ENCODE measurements at places on chromosomes 4 and X.
A peak's percentile ranks its signal among the peaks of the same experiment; 100 is the strongest.

GRCh38 chr4:127852661-127853060, 28.0 kb upstream of the PLK4 start:
- DNase-seq = no peak

DNA sequence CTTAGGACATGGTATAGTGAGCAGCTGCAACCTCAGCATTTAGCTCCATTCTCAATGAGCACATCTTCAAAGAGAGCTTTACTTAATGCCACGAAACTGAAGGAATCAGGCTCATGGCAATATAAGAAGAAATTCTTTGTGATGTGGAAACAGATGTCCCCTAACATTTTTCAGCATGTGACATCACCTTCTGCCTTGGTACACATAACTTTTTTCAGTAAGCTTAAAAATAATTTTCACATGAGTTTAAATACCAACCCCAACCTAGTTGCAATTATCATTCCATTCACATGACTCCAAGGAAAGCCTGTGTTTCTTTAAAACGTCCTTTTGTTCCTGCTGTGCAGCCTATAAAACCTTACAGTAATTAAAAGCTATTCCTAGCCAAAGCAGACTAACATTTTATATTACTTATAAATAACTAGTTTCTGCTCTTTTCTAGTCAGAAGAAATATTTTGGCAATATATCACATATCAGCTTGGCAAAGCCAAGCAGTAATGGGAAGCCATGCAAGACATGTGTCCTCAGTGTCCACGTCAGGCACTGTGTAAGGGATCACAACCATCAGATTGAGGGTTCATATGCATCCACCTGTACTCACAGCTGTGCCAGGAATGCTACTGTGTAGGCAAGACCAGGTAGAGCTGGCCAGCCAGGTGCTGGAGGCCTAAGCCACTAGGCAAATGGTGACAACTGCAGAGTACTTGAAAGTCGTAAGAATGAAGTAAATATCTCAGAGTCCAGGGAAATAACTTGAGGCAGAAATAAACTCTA, 466.6 kb downstream of the INPP4B start:
- no peak for DNase-seq

DNA sequence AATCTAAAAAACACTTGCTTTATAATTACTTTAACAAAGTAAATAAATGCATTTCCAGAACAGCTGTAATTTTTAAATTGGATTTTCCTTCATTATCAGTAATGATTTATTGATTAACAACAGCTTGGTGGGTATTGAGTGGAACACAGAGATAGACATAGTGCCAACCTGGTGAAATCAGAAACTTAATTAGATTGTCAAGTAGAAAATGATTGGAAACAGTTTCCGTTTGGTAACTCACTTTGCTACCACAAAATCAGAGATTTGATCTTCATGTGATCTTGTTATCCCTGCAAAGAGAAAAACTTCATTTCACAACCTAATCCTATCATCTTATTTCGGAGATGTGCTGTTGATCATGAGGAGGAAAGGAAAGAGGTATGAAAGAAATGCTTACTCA, 70.8 kb downstream of the CAPN6 start:
- DNase-seq = no peak

DNA sequence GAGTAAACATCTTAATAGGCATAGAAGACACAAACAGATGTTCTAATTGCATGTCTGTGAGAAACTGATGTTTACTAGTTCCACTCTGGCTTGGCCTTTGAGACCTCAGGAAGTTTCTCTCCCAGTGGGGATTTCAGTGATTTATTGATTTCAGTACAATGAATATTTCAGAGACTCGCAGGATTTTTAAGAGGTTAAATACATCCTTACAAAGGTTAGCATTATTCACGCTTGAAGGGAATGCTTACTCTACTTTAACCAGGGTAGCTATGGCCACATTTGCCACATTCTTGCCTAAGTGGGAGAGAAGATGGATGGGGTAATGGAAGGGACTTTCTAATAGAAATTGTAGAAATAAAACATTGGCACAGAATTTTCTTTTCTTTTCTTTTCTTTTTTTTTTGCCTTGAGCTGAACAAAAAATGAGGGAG, 480.1 kb downstream of the SPRY1 start:
- no peak for DNase-seq

DNA sequence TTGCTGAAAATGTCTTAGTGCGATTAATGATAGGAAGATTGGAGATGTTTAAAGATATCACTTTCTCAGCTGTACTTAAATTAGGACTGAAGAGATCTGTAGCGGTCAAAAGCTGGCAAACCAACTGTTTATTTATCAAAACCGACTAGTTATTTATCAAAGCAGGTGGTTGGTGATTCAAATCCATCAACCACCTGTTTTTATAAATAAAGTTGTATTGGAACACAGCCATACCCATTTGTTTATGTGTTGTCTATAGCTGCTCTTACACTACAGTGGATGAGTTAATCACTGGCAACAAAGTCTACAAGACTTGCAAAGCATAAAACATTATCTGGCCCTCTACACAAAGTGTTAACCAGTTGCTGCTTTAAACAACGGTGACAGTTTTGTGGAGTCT, 76.8 kb downstream of the IL15 start:
- DNase-seq = no peak

DNA sequence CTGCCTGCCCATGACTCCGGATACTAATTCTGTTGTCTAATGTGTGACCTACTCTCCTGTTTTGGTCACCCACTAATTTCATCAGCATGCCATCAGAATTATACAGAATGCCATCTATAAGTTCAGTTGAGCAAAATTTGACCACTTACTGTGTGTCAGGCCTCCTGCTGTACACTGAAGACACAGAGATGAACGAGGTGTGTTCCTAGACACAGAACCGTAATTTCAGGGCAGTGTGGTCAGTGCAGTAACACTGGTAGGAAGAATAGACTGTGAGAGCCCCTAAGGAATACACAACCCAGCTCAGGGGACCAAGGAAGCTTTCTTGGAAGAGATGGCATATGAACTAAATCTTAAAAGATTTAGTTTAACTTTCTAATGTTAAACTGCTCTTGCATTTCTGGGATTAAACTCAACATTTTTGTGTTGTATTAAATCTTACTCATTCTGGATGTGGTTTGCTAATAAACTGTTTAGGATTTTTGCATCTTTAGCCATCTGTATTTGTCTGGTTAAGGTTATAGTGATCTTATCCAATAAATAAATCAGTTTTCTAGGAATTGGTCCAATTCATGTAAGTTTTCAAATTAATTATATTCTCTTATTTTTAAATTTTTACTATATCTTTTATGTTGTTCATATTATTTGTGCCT, 34.3 kb downstream of the KANTR start:
- no peak for DNase-seq

DNA sequence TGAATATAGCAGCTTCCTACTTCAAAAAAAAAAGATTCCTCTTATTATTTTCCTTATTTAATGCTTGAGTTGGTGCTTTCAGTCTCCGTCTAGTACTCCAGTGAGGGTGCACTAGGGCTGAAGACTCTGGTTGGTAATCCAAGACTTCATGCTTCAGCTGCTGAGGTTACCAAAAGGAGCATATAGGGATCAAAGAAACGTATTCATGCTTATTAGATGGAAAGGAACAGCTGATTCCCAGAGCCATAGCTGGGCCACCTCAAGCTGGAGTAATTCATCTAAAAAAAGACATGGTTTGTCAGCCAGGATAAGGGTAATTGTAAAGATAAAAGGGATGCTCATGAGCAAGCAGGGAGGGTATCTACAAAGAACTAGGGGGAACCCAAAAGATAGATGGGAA, 131.7 kb upstream of the FAM47B start:
- no peak for DNase-seq

- DNase-seq = no peak
These were observed 51.2 kb downstream of the GPR50 start for GRCh38 chrX:151227627-151228026.

GRCh38 chr4:184648054-184648312, 1.3 kb downstream of the CASP3 start:
- DNase-seq = no peak

GRCh38 chr4:153792618-153793247, 3.9 kb upstream of the SFRP2 start:
- no peak for DNase-seq

- DNase-seq = no peak
These were observed 932.6 kb downstream of the C4orf33 start for GRCh38 chr4:130028552-130028951.

DNA sequence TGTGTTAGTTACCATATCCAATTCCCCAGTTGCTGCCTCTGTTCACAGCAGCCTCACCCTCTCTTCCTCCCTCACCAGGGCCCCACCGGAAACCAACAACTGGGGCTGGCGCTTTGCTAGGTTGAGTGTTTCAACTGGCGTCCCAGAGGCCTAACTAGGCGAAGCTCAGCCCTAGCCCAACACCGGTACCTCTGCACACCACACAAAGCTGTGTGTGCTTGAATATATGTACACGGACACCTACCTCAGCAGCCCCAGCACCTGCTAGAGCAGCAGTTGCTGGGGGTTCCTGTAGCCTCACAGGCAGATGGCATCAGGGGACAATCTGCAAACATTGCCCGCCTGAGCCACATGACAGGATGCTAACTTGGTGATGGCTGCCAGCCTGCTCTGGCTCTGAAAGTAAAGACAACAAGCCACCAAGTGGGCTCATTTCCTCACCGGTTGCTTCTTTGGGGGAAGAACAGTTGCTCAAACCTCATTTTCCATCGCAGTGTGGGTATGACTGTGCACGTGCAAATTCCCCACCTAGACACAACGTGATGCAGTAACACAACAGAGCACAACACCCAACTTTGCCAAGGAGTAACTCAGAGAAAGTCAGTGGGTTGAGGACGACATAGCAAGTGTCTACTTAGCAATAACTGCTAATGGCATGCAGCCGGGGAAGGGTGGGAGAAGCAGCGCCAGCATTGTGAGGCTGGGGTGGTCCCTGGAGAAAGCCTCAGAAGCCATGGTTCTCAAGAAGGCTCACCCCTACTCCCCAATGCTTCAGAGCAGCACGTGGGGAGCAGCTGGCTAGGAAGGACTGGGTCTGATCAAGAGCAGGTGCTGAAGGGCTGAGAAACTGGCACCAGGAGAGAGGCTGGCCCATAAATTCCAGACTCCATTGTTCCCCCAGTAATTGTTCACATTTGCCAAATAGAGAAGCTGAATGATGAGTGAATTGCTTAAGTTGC, 139.5 kb downstream of the SH3KBP1 start:
- DNase-seq = peak; percentile 34

GRCh38 chrX:11540532-11541377, 125.0 kb downstream of the ARHGAP6 start:
- no peak for DNase-seq
